ENCODE measurements at places on chromosomes 7 and 10. TPM values are rescaled to one million over a fixed set of nuclear protein-coding genes. Genes with fewer than 3 reads are reported as not detected.

- no peak for DNase-seq
These were observed 96.0 kb downstream of the ANK3 start for GRCh38 chr10:60293581-60294175.

GRCh38 chr10:72049969-72050781 is 38.2 kb downstream of the SPOCK2 start:
- DNase-seq = no peak

DNA sequence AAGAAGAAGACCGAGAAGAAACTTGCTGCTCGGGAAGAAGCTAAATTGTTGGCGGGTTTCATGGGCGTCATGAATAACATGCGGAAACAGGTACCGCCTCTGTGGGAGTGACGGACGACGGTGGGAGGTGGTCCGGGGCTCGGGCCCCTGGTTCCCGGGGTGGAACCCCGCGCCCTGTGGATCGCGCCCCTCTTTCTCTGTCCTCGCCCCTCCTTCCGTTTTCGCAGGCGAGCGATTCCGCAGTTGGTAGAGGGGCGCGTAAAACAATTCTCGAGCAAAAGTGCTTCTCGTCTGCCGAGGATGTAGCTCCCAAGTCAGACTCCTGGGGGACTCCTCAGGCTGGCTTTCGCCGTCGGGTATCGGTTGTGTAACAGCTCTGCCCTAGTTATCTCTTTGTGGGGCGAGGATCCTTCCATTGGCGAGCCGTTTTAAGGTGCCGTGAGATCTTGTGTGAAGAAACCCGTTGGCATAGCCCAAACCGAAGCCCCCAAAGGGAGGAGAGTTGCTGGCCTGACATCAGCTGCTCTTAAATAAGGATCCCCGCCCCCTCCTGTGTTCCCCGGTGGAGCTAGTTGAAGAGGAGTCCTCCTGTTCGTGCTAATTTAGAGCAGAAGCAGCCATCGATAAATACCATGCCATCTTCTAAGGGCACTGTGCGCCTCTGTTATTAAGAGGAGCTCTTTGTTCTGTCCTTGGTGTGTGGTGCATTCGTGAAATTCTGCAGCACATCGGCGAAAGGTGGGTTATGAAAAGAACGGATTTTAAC is 655 bp downstream of the KLHL7 start:
- DNase-seq = no peak

GRCh38 chr10:23383637-23384036 is 39.0 kb upstream of the C10orf67 start:
- no peak for DNase-seq

DNA sequence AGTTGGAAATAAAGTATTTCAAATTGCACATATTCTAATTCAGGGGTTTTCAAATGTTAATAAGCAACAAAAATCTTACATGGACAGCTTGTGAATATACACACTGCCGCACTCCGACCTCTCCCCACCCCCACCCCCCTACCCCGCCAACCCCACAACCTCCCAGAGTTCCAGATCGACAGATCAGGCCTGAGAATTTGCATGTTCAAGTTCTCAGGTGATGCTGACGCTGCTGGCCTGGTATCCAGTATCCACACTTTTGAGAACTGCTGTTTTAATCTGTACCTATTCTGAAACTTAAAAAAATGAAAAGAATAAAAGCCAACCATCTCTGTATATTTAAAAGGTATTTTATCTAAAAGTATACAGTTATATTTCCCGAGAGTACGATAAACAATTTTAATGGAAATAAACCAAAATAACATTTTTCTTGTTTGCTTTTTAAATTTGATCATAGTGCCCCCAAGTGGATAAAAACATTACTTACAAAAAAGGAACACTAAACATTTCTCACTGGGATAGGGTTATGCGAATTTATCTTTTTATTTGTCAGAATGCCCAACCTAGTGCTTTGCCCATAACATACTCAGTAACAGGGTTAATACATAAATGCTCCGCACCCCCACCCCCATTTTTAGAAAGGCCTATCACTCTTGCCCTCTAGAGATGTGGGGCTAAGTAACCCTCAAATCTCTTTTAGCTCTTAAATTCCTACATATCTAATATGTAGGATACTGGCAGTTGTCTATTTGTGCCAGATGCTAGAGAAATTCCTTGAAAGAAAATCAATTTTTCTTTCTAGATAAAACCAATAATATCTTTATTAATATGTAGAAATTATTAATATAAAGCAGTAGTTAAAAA is 166.3 kb downstream of the RNF133 start:
- no peak for DNase-seq

DNA sequence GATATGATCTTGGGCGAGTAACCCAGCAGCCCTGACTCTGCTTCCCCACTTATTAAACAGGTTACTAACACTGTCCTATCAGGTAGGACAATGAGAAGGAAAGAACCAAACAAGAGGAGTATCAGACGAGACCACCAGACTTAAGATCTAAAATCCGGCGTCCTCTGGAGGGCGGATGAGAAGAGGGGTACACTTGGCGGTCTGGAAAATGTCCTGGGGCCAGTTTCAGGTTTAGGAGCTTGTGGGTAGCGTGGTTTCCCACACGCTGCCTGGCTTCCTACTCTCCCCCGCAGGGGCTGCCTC is 635 bp downstream of the ZNF32 start:
- DNase-seq = no peak

DNA sequence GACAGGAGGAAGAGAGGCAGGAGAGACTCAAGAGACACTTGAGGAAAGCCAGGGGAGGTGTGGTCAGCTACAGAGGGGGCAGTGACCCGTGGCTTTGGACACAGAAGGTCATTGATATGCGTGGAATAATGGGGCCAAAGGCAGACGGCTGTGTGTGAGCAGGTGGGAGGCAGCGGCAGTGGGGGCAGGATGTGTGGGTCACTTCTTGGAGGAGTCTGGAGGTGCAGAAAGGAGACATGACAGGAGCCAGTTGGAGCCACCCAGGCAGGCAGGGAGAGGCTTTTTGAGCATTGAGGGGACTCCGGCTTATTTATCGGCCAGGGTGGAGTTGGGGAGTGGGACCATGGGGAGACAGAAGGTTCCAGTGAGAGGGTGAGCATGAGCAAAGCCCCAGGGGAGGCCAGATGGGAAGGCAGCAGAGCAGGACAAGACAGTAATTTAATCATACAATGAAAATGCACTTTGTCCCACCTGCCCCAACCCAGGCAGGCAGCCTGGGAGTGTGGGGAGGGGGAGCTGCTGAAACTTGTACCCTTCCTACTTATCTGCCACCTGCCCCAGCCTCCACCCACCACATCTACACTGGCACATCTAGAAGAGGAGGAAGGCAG is 5.0 kb downstream of the LDB3 start:
- DNase-seq = no peak

DNA sequence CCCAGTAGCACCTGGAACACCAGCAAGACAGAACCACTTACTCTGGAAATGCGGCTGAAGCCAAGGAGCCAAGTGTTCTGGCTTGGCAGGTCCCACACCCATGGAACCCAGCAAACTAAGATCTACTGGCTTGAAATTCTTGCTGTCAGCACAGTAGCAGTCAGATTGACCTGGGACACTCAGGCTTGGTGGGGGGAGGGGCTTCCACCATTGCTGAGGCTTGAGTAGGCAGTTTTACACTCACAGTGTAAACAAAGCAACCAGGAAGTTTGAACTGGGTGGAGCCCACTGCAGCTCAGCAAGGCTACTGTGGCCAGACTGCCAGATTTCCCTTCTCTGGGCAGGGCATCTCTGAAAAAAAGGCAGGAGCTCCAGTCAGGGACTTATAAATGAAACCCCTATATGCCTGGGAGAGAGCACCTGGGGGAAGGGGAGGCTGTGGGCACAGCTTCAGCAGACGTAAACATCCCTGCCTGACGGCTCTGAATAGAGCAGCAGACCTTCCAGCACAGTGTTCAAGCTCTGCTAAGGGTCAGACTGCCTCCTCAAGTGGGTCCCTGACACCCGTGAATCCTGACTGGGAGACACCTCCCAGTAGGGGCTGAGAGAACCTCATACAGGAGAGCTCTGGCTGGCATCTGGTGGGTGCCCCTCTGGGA is 121.2 kb downstream of the MTERF1 start:
- DNase-seq = no peak

DNA sequence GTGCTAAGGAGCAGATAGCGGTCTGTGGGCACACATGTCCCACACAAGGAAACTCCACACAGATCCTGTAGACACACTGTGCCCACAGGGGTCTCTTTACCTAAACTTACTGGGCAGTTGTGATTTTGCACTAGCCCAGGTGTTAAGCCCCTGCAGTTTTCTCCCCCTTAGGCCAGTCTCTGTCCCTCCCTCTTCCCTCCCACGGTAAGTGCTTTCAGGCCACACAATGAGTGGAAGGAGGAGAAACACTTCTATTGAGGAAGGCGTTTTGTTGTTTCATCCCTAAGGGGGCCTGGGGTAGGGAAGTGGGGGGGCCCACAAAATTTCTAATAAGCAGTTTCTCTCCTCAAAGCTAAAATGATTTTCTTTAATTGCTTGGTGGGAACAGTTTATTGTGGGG is 51.4 kb downstream of the FBXW4 start:
- DNase-seq = no peak

DNA sequence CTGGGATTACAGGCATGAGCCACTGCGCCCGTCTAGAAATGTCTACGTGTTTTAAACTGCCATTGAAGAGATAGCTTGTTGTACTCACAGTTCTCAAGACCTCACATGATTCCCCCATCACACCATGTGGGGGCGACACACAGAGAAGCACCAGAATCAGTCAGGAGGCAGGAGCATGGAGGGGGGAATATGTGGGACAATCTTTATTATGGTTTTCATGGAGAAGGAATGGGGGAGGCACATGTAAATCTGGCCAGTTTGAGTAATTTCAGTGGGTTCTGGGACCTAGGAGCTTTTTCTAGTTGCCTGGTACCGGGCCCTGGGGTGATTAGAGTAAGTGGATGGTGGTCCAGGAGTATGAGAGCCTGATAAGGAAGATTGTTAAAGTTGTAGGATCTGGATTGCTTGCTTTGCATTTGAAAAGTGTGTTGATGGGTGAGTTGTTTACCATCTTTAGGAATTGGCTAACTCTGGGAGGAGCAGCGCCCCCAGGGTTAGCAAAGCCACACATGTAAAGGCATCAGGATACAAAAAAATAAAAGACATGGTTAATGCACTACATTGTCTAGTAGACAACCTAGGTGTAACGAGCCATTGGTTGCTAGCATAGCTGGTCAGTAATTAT is 85.4 kb upstream of the SLC13A1 start:
- no peak for DNase-seq

- DNase-seq = no peak
These were observed 33.2 kb downstream of the BLVRA start for GRCh38 chr7:43791665-43792064.

DNA sequence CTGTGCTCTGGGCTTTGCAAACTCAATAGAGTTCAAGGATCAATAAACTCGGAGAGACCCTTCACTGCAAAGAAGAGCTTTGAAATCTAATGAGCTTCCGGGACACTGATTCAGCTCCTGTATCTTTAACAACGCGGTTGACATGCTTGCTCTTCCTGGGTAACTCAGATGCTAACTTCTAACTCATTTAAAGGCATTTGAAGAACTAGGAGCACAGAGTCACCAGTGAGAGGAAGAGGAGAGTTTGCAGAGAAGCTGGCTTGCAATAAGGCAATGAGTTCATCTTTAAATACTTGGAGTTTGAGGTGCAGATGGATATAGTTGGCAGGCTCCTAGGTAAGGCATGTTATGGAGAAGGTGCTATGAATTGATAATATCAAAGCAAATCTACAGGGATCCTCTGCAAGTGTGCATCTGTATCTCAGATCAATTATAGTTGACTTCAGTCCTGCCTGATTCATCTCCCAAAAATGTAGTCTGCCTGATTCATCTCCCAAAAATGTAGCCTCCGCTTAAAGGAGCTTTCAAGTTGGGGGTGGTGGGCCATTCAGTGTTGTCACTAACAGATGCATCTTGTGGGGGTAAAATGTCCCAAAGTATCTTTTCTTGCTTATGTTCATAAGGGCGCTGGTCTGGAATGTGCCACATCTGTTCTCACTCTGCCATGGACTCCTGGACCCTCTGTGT is 182.5 kb upstream of the PRSS58 start:
- DNase-seq = no peak

DNA sequence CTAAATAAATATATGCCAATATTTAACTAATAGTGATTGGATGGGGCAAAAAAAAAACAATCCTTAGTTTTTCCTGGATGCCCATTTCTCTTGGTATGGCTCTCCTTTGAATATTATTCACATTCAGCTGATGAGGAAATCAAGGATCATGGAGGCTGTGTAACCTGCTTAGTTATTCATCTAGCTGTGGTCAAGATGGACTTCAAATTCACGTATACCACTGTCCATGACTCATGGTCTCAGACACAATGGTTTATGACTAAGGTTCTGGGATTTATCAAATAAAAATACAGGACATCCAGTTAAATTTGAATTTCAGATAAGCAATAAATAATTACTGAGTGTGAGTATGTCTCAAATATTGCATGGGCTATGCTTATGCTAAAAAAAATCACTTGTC is 191.5 kb upstream of the CELF2 start:
- no peak for DNase-seq

DNA sequence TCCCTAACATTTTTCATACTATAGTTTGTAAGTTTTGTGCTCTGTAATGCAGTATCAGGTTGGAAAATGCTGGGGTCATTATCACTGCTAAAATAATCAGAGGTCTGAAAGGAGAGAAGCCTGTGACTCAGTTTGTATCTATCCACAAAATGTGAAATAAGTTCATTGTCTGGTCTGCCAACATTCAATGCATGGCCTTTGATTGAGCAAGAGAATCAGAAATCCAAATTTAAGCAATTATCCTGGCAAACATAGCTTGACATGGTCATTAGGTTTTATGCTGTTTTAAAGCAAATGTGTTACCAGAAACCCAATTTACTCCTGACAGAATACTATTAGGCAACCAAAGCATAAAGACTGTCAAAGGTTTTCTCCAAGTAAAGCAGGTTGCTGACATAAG is 709.7 kb upstream of the SEMA3D start:
- no peak for DNase-seq

The PDK4 gene
- 123 TPM for total RNA-seq

The ABCA13 gene
- total RNA-seq = 0.38 TPM

The MRC1 gene
- 43.1 TPM for total RNA-seq

The CFAP43 gene
- not detected for total RNA-seq

The DYNC1I1 gene
- 2.0 TPM for total RNA-seq

The CUBN gene
- total RNA-seq = 0.83 TPM

All from esophagus squamous epithelium (tissue), 5 donors.